HepG2 (cell line): ENCODE measurements at places on chromosomes 4 and X.

GRCh38 chr4:124803641-124804040 lies 91.1 kb upstream of the ANKRD50 start:
- no peak for DNase-seq

DNA sequence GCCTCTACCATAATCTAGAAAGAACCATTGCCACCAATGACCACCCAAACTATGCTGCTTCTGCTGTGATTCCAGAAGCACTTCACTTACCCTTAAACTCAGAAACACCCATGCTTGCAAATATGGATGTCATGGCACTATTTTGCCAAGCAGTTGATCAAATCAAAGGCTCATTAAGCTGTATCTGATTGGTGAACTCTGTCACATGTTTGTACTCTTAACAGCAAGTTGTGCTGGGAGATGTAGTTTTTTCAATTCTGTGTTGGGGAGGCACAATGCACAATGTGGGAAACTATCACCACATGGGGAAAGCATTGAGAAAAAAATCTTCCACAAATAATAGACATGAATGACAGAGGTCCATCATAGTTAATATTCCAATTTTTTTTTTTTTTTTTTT lies 19.2 kb upstream of the SPCS3 start:
- DNase-seq, result no peak

- DNase-seq, result no peak
These were observed 48.1 kb downstream of the SMC1A start for GRCh38 chrX:53374222-53374820.

DNA sequence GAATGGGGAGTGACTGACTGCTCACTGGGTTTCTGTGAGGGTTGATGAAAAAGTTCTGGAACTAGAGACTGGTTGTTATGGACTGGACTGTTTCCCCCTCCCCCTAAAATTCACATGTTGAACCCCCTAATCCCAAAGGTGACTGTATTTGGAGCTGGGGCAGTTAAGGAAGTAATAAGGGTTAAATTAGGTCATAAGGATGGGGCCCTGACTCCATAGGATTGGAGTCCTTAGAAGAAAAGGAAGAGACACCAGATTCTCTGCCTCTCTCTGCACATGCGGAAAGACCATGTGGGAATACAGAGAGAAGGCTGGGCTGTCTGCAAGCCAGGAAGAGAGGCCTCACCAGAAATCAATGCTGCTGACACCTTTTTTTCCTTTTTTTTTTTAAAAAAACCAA lies 38.2 kb downstream of the ZBTB49 start:
- DNase-seq, result no peak
